ENCODE measurements at places on chromosomes 4 and X. TPM values are rescaled to one million over a fixed set of nuclear protein-coding genes. Genes with fewer than 3 reads are reported as not detected.

- no peaks in the 10 kb centered on the region for H3K4me1 ChIP-seq
- no peaks in the 10 kb centered on the region for H3K36me3 ChIP-seq
- H3K4me3 ChIP-seq, result no peak overlapping the region
- DNase-seq, result no peak
These were observed 47.9 kb upstream of the PGRMC2 start for GRCh38 chr4:128335541-128335940.

DNA sequence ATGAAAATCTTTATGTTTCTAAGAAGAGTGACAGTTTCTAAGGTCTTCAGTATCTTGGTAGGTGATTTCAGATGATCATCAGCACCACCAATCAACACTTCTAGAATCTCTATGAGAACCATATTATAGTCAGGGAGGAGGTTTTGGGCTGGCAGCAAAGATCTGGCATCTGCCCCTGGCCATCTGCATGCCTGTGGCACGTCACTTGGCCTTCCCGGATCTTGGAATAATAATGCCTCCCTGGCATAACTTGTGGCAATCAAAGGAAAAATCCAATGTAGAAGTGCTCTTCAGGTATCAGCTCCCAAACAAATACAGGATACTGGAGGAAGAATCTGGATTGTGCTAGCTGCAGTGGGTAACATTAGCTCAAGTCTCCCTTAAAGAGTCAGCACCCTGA is 57.3 kb downstream of the RASL11B start:
- DNase-seq, result no peak
- no peaks in the 10 kb centered on the region for H3K36me3 ChIP-seq
- no peaks in the 10 kb centered on the region for H3K4me1 ChIP-seq
- no peak overlapping the region for H3K27ac ChIP-seq
- no peak overlapping the region for H3K4me3 ChIP-seq

Gene DAPP1
- 18.8 TPM for total RNA-seq

GRCh38 chrX:13101441-13102139 is 57.2 kb upstream of the FAM9C start:
- DNase-seq, result no peak
- no peaks in the 10 kb centered on the region for H3K27me3 ChIP-seq
- no peaks in the 10 kb centered on the region for H3K36me3 ChIP-seq
- H3K27ac ChIP-seq, result no peak overlapping the region

Gene TMEM255A
- total RNA-seq, result 0.09 TPM

Gene FAM156A
- total RNA-seq, result 18.1 TPM

Gene SORBS2
- not detected for total RNA-seq

Data from CD8-positive, alpha-beta memory T cell (primary cell).